ENCODE measurements at places on chromosomes 4 and X.

GRCh38 chr4:10281996-10282395 is 165.4 kb upstream of the WDR1 start:
- H3K36me3 ChIP-seq, result no peaks in the 10 kb centered on the region
- no peak overlapping the region for H3K27ac ChIP-seq
- H3K4me3 ChIP-seq, result no peak overlapping the region
- no peak for DNase-seq

DNA sequence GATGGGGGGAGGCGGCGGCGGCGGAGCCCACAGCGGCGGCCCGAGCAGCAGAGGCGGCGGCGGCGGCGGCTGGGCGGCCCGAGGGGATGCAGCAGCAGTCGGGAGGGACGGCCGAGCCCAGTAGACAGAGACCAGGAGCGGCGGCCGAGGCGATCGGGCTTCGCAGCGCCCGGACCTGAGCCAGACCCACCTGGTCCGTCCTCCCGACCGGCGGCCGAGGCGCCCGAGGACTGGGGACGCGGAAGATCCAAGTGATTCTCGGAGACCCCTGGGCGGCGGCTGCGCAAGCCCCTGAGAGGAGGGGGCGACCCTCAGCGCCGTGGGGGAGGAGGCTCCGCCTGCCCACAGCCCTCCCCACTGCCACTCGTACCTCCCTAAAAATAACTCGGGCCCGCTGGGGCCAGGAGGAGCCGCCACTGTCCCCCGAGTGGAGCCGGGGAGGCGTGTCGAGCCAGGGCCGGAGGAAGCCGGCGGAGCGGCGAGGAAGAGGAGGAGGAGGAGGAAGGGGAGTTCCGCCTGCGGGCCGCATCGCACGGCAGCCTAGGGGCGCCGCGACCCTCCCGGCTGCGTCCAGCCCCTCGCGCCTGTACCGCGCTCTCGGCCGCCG is 608 bp downstream of the RAPGEF2 start:
- H3K4me1 ChIP-seq, result peaks cover 40% of the 10 kb centered on the region
- H3K36me3 ChIP-seq, result no peaks in the 10 kb centered on the region
- H3K27me3 ChIP-seq, result no peaks in the 10 kb centered on the region
- DNase-seq, result no peak

GRCh38 chr4:139083956-139084803 is 68.6 kb downstream of the NOCT start:
- H3K27me3 ChIP-seq, result no peaks in the 10 kb centered on the region
- H3K4me1 ChIP-seq, result peaks cover 38% of the 10 kb centered on the region
- peak overlapping the region; percentile 95 for H3K27ac ChIP-seq
- peak overlapping the region; percentile 92 for H3K4me3 ChIP-seq
- no peaks in the 10 kb centered on the region for H3K36me3 ChIP-seq
- DNase-seq, result no peak

- H3K36me3 ChIP-seq, result no peaks in the 10 kb centered on the region
- no peak overlapping the region for H3K4me3 ChIP-seq
- H3K4me1 ChIP-seq, result no peaks in the 10 kb centered on the region
- no peaks in the 10 kb centered on the region for H3K27me3 ChIP-seq
- H3K27ac ChIP-seq, result no peak overlapping the region
- no peak for DNase-seq
Measured at GRCh38 chr4:102778720-102779119, 18.0 kb upstream of the MANBA start.

- H3K36me3 ChIP-seq, result no peaks in the 10 kb centered on the region
- H3K4me1 ChIP-seq, result peaks cover 18% of the 10 kb centered on the region
- DNase-seq, result no peak
- H3K27me3 ChIP-seq, result no peaks in the 10 kb centered on the region
- no peak overlapping the region for H3K4me3 ChIP-seq
- H3K27ac ChIP-seq, result no peak overlapping the region
Measured at GRCh38 chr4:21688596-21689265, 259.8 kb downstream of the KCNIP4 start.

DNA sequence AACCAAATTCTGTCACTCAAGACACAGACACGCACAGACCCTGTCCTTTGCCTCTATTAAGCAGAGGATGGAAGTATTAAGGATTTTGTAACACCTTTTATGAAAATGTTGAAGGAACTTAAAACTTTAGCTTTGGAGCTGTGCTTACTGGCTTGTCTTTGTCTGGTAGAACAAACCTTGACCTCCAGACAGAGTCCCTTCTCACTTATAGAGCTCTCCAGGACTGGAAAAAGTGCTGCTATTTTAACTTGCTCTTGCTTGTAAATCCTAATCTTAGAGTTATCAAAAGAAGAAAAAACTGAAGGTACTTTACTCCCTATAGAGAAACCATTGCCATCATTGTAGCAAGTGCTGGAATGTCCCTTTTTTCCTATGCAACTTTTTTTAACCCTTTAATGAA is 215.7 kb downstream of the GC start:
- H3K4me1 ChIP-seq, result no peaks in the 10 kb centered on the region
- H3K36me3 ChIP-seq, result no peaks in the 10 kb centered on the region
- DNase-seq, result no peak
- H3K4me3 ChIP-seq, result no peak overlapping the region
- no peak overlapping the region for H3K27ac ChIP-seq

DNA sequence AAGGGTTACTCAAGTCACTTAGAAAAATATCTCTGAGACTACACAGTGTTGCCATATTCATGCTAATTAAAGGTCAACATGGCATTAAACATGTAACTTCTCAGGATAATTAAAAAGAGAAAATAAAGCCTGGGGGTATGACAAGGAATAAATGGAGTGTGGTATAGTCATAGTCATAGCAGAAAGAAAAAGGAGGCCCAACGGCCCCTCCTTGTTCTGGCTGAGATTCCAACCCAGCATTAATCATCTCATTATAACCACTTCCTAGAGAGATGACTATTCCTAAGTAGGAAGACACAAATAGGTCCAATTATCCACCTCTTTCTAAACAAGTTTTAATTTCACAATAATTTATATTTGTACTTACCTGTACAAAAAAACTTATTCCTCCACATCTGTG is 778.4 kb upstream of the AADAT start:
- H3K4me3 ChIP-seq, result no peak overlapping the region
- DNase-seq, result no peak
- H3K27me3 ChIP-seq, result no peaks in the 10 kb centered on the region
- no peak overlapping the region for H3K27ac ChIP-seq
- no peaks in the 10 kb centered on the region for H3K4me1 ChIP-seq
- H3K36me3 ChIP-seq, result no peaks in the 10 kb centered on the region

DNA sequence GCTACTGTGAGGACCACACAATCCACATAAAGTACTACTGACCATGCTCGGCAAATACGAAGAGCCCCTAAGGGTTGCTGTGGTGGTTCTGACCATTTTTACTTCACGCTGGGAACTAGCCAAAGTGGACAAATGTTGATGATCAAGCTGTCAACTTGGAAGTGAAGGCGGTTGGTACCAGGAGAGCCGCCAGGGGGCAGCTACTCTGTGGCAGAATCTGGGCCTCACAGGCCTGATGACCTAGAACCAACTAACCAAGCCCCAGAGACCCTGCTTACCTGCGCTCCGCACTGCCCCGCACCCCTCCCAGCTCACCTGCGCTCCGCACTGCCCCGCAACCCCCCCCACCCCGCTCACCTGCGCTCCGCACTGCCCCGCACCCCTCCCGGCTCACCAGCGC is 5.6 kb downstream of the GAK start:
- H3K4me3 ChIP-seq, result no peak overlapping the region
- no peak overlapping the region for H3K27ac ChIP-seq
- no peaks in the 10 kb centered on the region for H3K27me3 ChIP-seq
- no peak for DNase-seq

DNA sequence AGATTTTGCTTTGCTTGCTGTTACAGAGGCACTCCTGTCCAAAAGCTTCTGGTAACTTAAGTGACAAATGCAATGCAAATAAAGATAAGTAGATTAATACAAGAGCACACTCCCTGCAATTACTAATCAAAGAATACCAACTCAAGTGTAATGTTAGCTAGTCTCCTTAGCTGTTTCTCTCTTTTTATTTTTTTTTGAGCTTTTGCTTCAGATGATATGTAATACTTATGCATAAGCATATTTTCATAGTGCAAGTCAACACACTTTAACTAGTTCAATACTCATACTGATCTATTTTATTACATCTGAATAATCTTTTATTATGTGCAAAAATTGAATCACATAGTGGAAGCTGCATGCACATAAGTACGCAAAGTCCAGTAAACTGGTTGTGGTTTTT is 2.7 kb downstream of the SLC7A11 start:
- H3K36me3 ChIP-seq, result no peaks in the 10 kb centered on the region
- no peak for DNase-seq
- no peak overlapping the region for H3K27ac ChIP-seq
- H3K4me3 ChIP-seq, result no peak overlapping the region

Data from vagina (tissue), 2 donors.